Caco-2 (cell line): ENCODE measurements at places on chromosomes 13 and 19.

GRCh38 chr19:10238172-10238783 is 7.1 kb upstream of the S1PR2 start:
- DNase-seq: peak; percentile 56

DNA sequence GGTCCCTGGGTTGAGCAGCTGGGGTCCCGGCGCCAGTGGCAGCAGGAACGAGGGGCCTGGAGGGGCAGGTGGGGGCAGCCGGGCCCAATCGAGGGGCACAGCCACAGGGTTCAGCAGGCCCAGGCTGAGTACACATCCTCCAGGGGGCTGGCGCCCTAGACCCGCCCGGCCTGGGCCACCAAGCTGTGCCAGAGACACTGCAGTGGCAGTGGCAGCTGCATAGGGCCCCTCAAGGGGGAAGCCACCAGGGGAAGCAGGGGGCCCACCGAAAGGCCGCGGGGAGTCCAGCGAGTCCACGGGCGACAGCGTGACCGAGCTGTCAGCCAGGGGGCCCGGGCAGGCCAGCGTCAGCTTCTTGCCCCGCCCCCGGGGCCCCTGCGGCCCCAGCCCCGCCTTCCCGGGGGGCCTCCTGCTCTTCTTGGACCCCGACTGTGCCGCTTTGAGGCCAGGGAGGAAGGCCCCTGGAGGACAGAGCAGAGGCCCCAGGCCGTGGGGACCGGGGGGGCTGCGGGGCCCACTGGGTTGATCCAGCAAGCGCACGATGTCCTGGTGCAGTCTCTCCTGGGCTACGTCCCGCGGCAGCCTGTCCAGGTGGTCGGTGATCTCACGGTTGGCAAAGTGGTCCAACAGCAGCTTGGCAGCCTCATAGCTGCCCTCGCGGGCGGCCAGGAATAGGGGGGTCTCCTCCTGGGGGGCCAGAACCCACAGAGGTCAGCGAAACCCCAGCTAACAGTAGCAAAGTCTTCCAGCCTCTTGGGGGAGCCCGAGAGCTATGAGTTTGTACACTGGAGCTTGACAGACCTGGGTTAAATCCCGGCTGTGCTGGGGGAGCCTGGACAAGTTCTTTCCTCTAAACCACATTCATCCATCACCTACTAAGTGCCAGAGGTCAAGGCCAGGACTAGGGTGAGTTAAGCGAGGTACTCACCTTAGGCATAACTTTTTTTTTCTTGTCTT is 39.5 kb downstream of the NOTCH3 start:
- peak; percentile 62 for DNase-seq

DNA sequence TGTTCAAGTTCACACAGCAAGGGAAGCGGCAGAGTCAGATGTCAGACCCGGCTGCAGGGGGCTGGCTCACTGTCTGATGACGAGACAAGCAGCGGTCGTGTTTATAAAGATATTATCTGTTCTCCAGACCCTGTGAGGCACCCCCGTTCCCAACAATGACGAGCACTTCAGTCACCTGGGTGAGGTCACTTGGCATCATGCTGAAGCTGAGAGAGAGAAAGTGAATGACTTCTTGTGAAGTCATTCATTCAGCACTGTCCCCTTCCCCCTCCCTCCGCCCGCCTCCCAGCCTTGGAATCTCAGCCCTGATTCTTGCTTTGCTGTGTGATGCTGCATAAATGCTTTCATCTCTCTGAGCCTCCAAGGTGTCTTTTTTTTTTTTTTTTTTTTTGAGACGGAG is 4.9 kb upstream of the LYPD3 start:
- no peak for DNase-seq

GRCh38 chr13:37058910-37059847 is at the start of gene SUPT20H:
Gene SUPT20H (minus strand): TSS chr13:37059688. CDS start chr13:37051490, 8,198 bp downstream.
- DNase-seq: peak; percentile 92

DNA sequence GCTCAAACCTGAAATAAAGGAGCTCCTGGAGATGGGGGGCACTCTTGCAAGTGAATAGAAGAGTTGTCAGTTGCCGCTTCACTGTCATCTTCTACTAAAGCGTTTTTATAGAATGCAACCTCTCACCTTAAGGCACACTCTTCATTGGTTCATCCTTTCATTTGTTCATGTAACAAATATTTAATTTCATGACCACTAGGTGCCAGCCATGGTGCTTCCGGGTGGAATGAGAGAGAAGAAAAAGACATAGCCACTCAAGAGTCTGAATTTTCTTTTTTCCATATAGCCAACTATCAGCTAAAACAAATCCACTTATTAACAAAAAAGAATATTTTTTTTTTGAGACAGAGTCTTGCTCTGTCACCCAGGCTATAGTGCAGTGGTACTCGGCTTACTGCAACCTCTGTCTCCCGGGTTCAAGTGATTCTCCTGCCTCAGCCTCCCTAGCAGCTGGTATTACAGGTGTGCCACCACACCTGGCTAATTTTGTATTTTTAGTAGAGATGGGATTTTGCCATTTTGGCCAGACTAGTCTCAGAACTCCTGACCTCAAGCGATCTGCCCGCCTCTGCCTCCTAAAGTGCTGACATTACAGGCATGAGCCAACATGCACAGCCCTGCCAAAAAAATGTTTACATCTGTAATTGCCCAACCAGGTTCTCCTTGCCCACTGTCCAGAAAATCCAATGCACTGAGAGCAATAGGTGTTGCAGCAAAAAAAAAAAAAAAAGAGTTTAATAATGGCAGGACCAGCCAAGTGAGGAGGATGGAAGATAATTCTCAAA is 22.1 kb upstream of the SACS start:
- no peak for DNase-seq

DNA sequence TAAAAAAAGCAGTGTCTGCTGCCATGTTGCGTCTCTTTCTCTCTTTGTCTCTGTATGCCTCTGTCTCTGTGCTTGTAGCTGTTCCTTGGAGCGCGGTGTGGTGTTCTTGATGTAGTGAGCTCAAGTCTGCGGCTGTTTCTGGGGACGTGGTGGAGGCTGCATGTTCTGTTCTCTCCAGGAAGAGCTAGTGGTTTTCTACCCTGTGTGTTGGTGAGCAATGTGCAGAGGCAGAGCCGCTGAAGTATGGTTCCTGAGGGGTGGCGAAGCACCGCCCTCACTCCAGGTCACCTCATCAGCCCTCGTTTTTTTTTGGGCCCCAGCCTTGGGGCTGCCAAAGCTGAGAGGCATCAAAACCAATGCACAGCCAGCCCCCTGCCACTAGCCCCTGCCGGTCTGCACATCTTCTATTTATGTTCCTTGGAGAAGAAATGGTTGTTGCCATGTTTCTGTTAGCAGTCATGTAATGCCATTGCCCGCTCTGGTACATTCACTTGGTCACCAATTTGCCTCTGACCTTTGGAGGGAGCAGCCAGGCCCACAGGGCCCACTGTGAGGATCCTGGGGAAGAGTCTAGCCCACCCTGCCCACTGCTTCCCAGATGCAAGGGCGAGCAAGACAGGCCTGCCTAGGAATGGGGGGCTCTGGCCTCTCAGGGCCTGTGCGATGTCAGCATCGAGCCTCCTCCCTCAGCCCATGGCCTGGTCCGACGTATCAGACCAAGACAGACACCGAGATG is 7.2 kb downstream of the HNRNPL start:
- no peak for DNase-seq

- no peak for DNase-seq
These were observed 215.1 kb downstream of the PCDH17 start for GRCh38 chr13:57846600-57847173.

- DNase-seq: no peak
These were observed 81.1 kb upstream of the SIAH3 start for GRCh38 chr13:45932676-45933075.

DNA sequence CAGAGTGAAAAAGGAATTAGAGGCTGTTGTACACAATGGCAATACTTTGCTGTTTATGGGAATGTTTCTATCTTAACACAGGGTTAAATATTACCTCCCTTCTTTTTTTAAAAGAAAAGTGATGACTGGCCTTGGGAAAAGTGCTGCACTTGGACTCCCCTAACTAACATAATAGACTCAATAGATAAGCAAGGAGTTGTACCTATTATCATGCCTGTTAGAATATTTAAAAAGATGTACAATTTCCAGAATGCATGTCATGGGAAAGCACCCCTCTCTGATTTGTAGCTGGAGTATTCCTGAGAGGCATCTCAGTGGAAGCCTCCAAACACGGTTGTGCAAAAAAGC is 79.3 kb upstream of the GPC6 start:
- no peak for DNase-seq

- DNase-seq: peak; percentile 59
These were observed 172.7 kb upstream of the RNF113B start for GRCh38 chr13:98349731-98350305.

- peak; percentile 66 for DNase-seq
These were observed 10.1 kb downstream of the NFILZ start for GRCh38 chr19:8640402-8641004.

- no peak for DNase-seq
These were observed 589.9 kb downstream of the PCDH9 start for GRCh38 chr13:66640231-66640630.

DNA sequence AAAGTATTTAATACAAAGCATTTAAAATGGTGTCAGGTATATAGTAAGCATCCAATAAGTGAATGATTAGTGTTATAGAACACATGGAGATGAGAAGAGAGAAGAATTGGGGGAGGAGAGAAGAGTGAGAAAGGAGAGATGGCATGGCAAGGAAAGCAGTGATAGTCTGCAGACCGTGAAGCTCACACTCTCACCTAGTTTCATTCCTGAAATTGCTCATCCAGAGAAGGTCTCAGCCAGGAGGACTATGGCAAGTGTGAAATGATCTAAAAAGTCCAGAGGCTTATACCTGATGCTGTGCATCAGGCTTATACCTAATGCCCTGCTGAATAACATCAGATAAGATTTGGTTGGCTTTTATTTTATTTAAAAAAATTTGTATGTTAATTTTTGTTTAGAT is 351.6 kb upstream of the KLF12 start:
- DNase-seq: no peak

DNA sequence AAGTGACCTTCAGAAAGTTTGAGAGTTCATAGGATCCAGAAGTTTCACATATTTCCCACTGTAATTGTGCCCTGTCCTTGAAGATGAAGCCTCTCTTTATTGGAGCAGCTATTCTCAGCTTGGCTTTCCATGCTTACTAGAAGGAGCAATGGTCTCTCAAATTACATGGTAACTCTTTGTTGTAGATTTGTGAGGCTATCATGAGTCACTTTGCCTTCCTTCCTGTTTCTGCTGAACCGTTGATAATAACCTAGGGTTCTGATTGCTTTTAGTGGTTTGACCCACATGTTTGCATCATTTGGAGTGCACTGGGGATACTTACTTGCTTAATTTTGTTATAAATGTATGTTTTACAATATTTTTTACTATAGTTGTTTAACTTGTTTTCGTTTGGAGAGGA is 772.9 kb upstream of the SLITRK6 start:
- no peak for DNase-seq

DNA sequence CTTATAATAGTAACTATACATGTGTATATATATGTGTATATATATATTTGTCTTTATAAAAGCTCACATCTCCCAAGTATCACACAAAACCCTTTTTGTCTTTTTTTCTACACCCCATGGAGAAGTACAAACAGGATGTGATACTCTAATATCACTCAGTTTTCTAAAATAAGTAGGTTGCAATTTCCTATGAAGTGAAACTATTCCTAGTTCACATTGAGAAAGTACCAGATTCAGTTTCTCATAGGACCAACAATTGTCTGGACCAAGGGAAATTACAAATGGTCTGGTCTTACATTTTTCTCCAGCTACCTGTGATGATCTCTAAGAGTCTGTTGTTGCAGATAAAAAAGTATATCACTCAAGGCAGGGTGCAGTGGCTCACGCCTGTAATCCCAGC is 17.9 kb upstream of the LILRB1 start:
- no peak for DNase-seq

DNA sequence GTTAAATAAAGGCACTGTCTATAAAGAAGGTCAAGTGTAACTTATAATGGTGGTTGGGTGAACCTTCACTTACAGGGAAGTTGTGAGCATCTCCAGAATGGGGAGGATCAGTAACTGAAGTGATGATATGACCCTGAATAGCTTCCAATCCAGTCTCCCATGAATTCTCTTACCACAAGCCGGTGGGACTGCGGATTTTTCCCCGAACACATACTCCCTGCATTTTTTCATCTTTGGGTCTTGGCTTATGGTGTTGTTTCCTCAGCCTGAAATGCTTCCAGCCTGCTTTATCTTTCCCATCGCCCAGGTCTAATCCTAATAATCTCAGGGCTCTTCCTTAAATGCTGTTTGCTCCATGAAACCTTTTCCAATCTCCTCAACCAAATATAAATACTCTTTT is 2.0 kb upstream of the CSNK1A1L start:
- no peak for DNase-seq

GRCh38 chr13:44752164-44752563 is 176.0 kb upstream of the TSC22D1 start:
- no peak for DNase-seq

DNA sequence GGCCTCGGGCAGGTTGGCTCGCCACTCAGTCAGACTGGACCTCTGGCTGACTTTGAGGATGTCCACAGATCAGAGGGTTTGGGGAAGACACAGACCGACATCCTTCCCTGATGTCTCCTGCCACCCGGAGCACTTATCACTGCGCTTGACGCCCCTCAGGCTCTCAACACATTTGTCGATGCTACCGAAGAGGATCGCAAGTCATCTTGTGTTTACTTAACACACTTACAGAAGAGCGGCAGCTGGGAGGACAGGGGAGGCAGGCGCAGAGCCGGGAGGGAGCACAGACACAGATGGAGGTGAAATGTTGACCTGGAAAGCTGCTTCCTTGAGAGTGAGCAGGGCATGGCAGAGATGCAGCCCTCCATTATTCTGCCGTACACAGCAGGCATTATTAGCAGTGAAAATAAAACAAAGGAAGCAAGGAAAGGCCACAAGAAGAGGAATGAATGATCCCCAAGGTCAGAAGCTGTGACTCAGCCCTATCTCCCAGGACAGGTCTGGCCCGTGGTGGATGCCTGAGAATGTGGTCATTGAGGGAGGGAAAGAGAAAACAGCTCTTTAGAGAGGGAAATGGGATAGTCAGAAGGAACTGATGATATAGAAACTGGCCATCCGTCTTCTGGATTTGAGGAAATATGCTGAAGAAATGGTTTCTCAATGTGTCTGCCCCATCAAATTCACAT is 549.5 kb upstream of the ARGLU1 start:
- DNase-seq: no peak

GRCh38 chr13:50512474-50513299 is 330.8 kb downstream of the DLEU7 start:
- DNase-seq: no peak

GRCh38 chr13:40026174-40026585 is 370.7 kb downstream of the COG6 start:
- no peak for DNase-seq

GRCh38 chr19:36125557-36125956 is 10.3 kb downstream of the TBCB start:
- no peak for DNase-seq

GRCh38 chr13:42762917-42763316 is 18.5 kb upstream of the FAM216B start:
- no peak for DNase-seq

- no peak for DNase-seq
These were observed 1599.6 kb downstream of the SLITRK5 start for GRCh38 chr13:89270736-89271135.
